ENCODE measurements at places on chromosomes 5 and 9.

- DNase-seq = no peak
Measured at GRCh38 chr5:113202746-113203716, 226.4 kb downstream of the DCP2 start.

GRCh38 chr5:41722359-41722950 lies 147.8 kb downstream of the OXCT1 start:
- DNase-seq = no peak

DNA sequence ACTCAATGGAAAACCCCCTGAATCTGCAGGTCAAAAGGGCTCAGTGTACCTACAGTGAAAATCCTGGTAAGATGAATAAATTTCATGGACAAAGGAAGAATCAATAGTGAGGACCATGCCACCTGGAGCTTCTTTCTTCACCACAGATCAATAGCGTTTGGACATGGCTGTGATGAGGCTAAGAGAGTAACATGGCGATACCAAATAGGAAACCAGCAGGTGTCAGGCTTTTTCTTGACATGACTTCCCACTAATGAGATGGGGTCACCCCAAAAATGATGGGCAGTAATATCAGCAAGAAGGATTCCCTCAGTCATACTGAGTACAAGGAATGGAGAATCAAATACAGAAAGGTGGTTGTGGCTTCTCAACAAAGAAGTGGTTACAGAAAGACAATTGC lies 208.5 kb upstream of the PLPPR1 start:
- DNase-seq = no peak

DNA sequence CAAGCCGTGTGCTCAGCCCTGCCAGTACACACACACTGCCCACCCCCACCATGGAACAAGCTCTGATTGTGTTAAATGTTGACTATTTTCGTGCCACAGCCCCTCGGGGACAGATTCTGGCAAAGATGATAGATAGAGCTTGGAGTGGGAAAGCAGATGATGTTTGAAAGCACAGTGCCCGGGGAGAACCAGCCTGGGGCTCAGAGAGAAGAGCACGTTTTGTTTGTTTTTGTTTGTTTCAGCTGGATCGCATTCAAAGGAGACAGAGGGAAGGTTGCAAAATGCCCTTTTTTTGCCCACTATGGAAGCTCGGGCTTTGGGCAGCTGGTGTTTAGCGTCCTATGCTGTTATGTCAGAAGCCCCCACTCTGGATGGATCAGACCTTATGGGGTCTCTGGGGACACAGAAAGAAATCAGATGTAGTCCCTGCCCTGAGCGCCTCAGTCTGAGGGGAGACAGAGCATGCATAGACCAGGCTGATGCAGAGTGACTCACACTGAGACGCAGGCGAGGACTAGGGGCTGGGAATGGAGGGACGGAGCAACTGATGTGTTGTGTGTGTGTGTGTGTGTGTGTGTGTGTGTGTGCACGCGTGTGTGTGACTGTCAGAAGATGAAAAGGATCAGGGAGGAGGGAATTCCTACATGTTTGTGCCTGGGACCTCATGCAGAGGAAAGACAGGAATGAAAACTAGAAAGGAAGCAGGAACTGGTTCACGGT lies 229.7 kb downstream of the MELK start:
- DNase-seq = no peak

DNA sequence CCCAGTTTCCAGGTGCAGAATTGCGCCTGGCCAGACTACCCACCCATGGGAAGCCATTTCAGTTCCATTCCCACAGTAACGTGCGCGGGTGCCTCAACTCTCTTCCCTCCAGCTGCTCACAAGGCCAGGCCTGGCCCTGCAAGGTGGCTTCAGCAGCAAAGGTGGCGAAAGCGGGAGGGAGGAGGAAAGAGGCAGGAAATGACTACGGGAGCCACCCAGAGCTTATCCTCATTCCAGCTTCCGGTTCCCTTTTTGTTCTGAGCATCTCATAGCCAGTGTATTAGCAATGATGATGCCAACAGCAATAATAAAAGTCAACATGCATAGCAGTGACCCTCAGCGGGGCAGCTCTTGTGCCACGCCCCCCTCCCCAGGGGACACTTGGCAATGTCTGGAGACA lies 101.5 kb upstream of the BOD1 start:
- DNase-seq = no peak

DNA sequence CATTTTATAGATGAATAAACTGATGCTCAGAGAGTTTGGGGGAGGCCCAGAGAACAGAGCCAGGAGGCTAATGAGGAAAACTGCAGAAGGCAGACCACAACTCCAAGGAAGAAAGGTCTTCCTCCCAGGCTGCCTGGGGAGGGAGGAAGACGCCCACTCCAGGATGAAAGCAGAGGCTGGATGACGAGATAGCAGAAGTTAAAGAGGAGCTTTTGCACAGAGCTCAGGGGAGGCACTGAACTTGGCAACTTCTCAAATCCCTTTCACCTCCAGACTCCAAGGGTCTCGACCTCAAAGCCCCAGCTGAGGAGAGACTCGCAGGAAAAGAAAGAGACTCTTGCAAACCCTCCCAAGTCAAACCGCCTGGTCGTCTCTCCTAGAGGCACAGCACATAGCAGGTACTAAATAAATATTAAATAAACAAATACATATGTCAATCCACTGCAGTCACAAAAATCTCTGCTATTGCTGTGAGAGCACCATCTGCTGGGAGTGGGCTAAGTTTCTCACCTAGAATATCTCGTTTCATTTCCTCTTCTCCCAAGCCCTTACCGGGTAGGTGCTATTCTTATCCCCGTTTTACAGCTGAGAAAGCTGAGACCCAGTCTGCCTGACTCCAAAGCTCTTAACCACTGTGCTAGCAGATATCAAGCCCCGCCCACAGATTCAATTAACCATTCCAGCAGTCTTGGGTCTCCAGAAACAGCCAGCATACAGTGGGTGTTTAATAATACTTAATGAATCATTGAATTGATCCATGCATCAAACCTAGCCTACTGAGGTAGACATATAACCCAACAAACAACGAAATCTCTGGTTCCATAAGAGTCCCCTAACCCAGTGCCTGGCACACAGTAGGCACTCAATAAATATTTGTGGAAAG lies 97.8 kb upstream of the HAND1 start:
- no peak for DNase-seq

- DNase-seq = no peak
Measured at GRCh38 chr5:112691339-112691680, 46.4 kb upstream of the APC start.

DNA sequence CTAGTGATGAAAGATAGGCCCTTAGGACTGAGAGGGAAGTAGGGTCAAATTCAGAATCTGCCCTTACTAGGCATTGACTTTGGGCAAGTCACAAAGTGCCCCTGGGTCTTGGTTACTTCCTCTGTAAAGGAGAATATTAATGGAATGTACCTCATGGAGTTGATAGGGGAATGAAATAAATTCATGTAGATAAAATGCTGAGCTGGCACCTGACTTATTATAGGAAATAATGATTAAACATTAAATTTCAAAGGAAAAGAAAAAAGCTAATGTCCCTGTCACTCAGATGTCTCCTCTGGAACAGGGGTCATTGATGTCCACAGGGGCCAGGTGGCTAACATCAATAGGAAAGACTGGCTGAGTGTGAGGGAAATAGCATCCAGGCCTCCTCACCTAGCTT lies 321.4 kb downstream of the TRIM32 start:
- DNase-seq = no peak

- no peak for DNase-seq
Measured at GRCh38 chr5:4563400-4563799, 576.7 kb upstream of the ADAMTS16 start.

DNA sequence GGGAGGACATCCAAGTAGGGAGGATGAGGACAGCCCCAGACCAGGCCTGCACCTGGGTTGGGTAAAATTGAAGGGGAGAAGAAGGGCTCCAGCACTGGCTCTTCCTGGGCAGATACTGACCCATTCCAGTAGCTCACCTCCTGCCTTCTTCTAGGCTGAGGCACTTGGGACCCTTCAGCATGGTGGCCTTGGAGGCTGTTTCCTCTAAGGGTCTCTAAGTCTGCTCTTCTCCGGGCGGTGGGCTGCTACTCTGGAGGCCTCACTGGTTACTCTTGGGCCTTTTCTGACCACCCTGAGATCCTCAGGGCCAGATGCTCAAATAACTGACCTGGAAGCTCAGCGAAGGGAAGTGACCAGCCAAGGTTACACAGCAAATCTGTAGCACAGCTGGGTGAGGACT lies 2.8 kb upstream of the TIFAB start:
- DNase-seq = no peak

DNA sequence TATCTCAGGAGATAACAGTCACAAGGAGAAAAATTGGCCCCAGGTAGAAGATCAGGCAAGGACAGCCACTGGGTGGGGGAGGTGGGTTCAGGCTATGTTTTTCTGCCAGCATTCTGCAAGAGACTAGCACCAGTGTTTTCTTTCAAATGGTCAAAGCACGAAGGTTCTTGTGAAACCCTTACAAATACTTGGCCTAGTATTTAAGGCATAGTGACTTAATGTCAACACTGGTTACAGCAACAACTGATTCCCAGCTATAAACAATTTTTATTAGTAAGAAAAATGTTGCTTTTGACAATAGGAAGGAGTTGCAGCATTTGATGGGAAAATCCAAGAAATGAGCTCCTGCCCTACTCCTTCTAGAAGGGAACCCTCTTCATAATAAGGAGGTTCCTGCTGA lies 349.6 kb downstream of the SLIT3 start:
- DNase-seq = no peak

All from stimulated activated CD4-positive, alpha-beta T cell treated with anti-CD3 and anti-CD28 coated beads, Interleukin-1b, Interleukin-23, amount 100 ng/mL, for 1 hour (primary cell).